CD4-positive, alpha-beta T cell treated with Interleukin-6 at 100 ng/mL for 8 hours (primary cell): ENCODE measurements at places on chromosomes 1 and 21.

GRCh38 chr1:16938351-16939321, 16.9 kb downstream of the CROCC start:
- no peak for DNase-seq

- DNase-seq = no peak
These were observed 146.4 kb upstream of the BEND5 start for GRCh38 chr1:48923116-48923515.

DNA sequence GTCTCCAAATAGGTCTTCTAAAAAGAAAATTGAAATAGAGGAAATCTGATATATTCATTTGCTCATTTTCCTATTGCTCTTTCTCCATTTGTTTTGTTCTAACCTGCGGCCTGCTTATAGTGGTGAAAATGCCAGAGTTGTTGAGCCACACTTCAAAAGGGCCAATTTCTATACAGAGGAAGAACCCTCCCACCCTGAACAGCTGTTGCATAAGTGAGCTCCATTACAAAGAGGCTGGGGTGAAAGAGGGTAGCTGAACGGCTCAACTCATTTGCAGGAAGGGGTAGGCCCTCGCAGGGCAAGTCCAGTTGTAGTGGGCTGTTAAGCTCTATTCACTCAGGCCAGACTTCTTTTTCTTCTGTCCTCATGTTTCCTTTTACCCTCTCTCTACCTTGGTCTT, 8.8 kb downstream of the ADCY10 start:
- no peak for DNase-seq

- DNase-seq = no peak
These were observed 40.2 kb downstream of the ANGPTL3 start for GRCh38 chr1:62637392-62638105.

DNA sequence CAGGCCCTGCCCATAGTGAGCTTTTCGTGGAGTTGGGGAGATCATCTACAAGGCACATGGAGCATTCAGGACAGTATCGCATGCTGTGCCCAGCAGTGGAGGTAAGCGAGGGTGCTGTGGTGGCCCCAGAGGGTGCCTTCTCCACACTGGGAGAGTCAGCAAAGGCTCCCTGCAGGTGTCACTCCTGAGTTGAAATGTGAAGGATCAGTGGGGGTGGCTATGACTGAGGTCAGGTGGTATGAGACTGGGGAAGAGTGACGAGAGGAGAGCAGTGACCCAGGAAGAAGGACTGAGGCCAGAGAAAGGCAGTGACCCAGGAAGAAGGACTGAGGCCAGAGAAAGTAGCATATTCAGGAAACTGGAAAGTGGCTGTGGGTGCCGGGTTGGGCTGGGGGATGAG, 53.0 kb downstream of the SPAG17 start:
- DNase-seq = no peak

- DNase-seq = no peak
These were observed 264.6 kb upstream of the RAB4A start for GRCh38 chr1:229006121-229006870.

DNA sequence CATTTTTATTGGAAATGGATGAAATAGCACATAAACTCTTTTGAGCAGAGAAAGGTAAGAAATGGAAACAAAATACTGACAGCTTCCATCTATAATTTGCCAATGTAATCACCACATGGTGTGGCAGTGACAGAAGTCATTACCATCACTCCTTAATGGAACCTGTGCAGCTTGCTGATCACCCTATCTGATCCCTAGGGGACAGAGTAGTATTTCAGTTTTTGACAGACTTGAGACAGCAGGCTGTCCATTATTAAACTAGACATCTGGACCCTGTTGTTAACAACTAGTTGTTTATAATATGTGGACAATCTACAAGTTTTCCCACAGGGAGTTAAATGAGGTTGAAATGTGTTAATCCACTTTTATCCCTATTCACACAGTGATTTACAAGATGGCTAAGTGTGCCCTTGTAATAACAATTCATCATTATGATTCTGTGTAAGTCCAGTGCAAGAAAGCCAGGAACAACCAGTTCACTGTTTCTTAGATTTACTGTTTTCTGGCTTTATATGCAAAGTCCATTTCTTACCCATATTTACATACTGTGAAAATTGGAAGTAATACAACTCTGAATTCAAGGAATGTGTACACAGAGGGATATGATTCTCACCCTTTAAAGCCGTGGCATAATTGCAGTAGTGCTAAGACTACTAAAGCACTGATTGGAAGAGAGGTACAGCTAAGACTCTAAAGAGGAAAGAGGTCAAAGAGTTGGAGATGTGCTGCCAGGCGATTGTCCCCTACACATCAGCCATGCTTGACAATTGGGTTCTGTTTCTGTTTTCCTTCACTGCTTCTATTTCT, 9.1 kb downstream of the KCNT2 start:
- no peak for DNase-seq

GRCh38 chr1:226644541-226645176, 94.4 kb downstream of the ITPKB start:
- no peak for DNase-seq

DNA sequence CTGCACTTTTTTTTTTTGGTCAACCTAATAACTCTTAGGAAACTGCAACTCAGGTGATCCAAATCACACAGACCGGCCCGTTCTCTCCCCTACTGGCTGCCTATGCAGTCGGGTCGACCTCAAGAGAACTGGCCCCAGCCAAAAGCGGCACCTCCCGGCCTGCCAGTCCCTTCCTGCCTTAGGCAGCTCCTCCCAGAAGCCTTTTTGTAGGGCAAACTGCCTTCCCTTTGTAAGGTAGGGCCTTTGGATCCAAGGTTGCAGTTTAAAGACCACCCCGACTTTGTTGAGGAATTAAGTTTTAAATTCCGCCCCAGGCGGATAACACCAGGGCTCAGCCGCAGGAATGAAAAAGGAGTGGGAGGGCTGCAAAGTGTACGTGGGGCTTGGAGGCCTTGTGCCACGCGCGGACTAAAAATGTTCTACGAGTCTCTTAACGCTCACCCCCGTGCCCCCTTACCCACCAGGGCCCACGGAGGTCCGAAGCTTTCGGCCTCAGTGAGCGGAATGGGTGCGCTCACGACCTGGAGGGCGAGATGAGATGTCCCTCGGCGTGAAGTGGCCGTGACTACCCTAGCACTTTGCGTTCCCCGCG, 642 bp upstream of the ST3GAL3 start:
- no peak for DNase-seq

DNA sequence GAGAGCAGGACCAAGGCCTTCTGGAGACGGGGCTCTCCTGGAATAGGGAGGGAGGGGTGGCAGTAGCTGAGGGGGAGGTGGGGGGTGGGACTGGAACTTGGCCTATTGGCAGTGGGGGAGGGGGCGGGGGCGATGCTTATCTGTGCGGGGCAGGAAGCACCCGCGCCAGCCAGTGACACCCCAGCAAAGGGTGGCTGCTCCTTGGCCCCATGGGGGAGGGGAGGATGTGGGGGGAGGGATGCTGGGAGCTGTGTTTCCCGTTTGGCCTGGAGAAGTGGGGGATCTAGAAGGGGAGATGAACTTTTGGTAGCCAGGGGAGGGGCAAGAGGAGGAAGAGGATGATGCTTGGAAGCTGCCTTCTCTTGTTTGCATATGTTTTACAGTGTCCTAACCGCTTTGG, 11.0 kb downstream of the ZBTB7B start:
- peak; percentile 67 for DNase-seq

- DNase-seq = peak; percentile 42
These were observed 14.3 kb downstream of the GPR137B start for GRCh38 chr1:236156512-236157208.

DNA sequence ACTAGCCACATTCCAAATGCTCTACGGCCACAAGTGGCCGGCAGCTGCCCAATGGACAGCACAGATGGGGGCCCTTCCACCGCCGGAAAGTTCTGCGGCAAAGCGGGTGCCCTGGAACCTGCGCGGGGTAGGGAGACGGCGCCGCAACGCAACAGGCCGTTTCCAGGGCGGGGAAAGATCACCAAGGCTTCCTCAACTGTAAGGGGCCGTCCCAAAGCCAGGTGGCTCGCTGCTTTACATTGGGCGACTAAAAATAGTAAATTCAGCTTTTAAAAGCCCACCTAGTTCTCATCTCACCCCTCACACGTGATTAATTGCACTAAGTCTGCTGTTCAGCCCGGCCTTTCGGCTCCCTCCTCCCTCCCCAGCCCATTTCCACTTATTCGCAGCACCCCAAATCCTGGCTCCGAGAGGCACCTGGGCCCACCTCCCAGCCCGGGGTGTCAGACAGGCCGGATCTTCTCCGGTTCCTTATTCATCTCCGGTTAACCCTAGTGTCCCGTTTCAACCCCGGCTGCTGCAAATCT, 643 bp downstream of the CFAP298 start:
- no peak for DNase-seq

DNA sequence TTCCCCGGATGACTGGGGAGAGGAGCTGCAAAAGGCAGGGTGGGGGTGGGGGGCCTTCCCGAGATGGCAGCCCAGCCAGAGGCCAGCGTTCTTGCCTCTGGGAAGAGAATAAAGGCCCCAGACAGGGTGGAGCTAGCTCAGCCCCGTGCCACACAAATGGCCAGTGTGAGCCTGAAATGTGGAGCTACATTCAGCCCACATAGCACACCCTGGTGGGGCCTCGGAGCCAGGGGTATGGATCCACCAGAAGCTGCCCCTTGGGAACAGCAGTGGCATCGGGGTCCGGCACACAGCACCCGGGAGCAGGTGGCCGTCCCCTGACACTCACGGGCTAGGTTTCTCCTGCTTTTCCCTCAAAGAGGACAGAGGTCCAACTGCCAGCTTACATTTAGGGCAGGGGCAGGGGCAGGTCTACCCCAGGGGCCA, 93.9 kb downstream of the PDE9A start:
- no peak for DNase-seq

DNA sequence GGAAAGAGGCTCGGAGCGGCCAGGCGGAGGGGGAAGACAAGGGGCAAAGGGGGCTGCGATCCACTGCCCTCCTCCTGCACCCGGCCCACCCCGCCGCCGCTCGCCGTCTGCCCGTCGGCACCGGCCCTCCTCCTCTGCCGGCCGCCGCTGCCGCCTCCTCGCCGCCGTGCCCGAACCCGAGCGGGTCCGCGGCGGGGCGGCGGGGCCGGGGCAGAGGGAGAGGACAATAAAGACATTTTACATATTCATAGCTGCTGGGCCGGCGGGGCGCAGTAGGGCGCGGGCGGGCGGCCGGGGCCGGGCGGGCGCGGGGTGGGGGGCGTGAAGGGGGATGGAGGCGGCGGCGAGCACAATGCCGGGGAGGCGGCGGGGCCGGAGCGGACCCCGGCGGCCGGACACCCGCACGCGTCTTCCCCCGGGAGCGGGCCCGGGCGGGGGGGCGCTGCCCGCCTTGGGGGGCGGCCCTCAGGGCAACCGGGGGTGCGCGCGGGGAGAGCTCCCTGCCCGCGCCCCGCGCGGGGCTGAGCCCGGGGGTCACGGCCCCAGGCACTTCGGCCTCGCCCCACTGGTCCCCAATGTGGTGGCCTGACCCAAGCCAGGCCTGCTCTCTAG, 546 bp downstream of the POU2F1 start:
- DNase-seq = no peak

GRCh38 chr1:37515185-37516034, 844 bp upstream of the MEAF6 start:
- DNase-seq = no peak

- DNase-seq = no peak
These were observed 403.2 kb downstream of the NCAM2 start for GRCh38 chr21:21401444-21401843.

DNA sequence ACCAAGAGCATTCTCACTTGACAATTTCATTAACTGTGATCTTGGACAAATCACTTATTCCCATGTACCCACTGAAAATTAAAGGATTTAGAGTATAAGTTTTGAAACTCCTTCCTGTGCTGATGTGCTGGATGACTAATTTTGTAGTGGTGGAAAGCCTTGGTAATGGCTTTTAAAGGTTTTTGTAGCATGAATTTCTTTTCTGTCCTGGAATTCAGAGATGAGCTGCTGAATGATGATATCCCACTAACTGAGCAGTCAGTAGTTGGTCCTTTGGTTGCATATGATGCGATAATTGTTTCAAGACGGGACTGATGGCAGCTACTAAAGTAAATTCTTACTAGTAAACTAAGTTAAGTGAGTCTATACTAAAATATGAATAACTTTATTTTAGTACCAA, 5.2 kb downstream of the RPL5 start:
- no peak for DNase-seq

- DNase-seq = no peak
These were observed 32.4 kb upstream of the MYSM1 start for GRCh38 chr1:58732087-58732775.

DNA sequence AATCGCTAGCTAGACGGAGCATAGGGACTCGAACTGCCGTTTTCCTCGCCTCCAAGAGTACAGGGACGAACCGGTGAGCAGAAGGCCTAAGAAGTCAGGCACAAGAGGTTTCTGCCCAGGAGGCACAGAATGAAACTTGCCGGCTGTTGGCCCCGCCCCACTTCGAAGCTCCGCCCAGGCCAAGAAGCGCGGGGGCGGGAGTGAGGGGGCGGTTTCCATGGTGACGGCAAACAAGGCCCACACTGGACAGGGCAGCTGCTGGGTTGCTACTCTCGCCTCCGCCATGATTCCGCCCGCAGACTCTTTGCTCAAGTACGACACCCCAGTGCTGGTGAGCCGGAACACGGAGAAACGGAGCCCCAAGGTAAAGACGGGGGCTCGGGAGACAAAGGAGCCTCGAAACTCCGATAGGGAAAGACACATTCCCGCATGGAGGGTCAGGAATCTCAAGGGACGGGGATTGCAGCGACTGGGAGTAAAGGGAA, at the start of gene DNALI1:
TSS of gene DNALI1 (plus strand) at position 229 of the 485 bp plus-strand sequence. CDS start at position 284, 55 bp downstream.
- no peak for DNase-seq

DNA sequence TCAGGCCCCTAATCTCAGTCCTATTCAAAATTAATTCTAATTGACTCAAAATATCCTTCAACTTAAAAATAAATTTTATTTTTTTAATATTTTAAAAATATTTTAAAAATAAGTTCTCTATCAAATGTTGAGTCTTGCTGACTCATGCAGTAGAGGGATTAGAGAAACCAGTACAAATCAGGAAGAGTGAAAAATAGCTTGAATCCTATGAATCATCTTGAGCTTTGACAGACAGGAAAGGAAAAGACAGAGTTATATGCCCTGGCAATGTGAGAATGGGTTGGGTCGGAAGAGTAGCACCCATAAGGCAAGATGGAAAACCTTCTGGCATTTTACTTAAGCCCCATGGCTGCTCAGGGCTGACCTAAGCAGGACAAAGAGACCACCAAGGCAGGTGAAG, 346.6 kb upstream of the RUNX1 start:
- DNase-seq = no peak

GRCh38 chr1:25563330-25564215, 20.2 kb downstream of the LDLRAP1 start:
- no peak for DNase-seq

DNA sequence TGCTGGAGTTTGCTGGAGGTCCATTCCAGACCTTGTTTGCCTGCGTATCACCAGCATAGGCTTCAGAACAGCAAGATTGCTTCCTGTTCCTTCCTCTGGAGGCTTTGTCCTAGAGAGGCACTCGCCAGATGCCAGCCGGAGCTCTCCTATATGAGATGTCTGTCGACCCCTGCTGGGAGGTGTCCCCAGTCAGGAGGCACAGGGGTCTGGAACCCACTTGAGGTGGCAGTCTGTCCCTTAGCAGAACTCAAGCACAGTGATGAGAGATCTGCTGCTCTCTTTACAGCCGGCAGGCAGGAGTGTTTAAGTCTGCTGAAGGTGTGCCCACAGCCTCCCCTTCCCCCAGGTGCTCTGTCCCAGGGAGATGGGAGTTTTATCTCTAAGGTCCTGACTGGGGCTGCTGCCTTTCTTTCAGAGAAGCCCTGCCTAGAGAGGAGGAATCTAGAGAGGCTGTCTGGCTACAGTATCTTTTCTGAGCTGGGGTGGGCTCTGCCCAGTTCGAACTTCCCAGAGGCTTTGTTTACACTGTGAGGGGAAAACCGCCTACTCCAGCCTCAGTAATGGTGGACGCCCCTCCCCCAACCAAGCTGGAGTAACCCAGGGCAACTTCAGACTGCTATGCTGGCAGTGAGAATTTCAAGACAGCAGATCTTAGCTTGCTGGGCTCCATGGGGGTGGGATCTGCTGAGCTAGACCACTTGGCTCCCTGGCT, 205.0 kb downstream of the GPR52 start:
- DNase-seq = no peak
